Muscle of arm (tissue), 14 donors: ENCODE measurements at places on chromosomes 3 and 15. TPM values are rescaled to one million over a fixed set of nuclear protein-coding genes. Genes with fewer than 3 reads are reported as not detected.

GXYLT2 gene
- 48.8 TPM for polyA plus RNA-seq

GOLGA8Q gene
- not detected for polyA plus RNA-seq

RYR3 gene
- 47.4 TPM for polyA plus RNA-seq

CXCR6 gene
- polyA plus RNA-seq: not detected

DNA sequence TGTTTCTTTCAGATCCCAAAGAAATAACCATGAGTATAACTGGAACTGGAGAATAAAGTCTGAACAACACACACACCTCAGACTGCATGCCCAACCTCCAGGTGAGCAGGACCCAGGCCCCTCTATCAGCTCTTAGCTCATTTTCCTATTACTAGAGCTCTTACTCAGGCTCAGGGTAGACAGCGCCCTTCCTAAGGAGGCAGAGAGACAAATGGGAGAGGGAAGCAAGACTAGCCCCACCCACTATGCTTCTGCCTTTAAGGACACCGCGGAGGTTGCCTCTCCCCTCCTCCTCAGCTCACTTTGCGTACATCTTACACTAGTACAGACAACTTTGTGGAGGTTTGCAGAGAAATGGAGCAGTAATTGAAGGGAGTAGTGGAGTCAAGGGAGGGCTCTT is 44.0 kb upstream of the GLCE start:
- DNase-seq: no peak

- no peak for DNase-seq
These were observed 35.0 kb downstream of the MTMR10 start for GRCh38 chr15:30956216-30957124.

- no peak for DNase-seq
These were observed 52.0 kb downstream of the CBLB start for GRCh38 chr3:105816833-105817232.

- DNase-seq: no peak
These were observed at the start of gene PPARG for GRCh38 chr3:12288182-12289129. PPARG (plus strand) TSS chr3:12289070; CDS start chr3:12379712, 90,642 bp downstream.

GRCh38 chr15:40097096-40097967 is 11.3 kb downstream of the BMF start:
- no peak for DNase-seq

GRCh38 chr3:188627652-188628051 is 473.7 kb downstream of the LPP start:
- no peak for DNase-seq

DNA sequence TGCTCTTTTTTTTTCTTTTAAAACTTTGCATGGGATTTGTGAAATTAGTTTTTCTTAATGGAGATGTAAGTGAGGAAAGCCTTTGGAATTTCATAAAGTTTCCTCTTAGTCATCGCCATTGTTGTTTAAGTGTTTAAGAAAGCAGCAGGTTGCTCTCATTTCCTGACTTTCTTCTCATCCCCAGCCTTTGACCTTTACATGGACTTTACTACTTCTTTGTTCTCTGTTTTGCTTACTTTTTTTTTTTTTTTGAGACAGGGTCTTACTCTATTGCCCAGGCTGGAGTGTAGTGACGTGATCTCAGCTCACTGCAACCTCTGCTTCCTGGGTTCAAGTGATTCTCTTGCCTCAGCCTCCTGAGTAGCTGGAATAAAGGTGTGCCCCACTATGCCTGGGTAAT is 38.6 kb downstream of the FBXL2 start:
- DNase-seq: no peak

- DNase-seq: no peak
These were observed 40.9 kb upstream of the PTPN23 start for GRCh38 chr3:47339951-47340350.

DNA sequence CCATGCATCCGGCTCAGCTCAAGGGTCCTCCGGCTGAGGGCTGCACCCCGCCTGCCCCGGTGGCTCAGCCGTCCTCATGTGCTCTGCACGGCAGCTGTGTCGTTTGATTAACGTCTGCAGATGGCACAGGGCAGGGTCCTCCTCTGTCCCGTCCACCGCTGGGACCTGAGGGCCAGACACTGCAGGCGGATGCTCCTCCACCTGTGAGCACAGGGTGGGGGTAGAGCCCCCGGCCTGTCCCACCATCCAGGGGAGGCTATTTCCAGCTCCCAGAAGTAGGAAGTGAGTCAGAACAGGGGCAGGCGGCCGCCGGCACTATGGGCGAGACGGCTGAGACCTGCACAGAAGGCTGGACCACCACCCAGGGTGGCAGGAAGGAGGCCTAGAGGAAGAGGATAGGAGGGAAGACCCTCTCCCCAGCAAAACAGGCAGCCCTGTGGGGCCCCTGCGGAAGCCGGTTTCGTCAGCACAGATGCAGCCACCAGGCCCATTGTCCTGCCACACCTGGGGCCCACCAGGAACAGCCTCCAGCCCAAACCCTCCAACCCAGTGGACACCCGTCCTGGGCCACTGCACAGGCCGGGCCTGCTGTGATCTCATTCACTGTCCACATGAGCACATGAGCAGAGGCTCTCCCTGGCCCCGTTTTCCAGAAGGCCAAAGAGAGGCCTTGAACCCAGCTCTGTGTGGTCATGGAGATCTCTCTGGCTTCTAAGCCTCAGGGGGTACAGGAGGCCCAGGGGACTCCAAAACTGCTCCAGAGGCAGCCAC is 12.6 kb upstream of the PLXND1 start:
- DNase-seq: no peak
